Progenitor cell of endocrine pancreas (in vitro differentiated cells): ENCODE measurements at places on chromosomes 5 and 9. TPM values are rescaled to one million over a fixed set of nuclear protein-coding genes. Genes with fewer than 3 reads are reported as not detected.

DNA sequence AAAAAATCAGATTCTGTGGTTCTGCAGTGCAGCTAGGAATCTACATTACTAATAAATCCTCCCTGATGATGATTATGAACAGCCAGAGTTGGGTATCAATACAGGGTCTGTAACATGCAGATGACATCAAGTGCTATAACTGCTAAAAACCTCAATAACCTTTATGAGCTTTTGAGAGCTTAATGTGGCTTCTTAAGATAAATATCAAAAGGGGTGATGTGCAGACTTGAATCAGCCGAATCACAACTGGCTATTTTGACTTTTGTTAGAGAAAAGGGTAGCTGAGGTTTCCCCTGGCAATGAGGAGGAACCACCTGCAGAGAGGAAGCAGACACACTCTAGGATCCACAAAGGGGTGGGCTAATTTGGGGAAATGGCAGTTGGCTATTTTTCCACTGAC, 30.2 kb downstream of the CAPSL start:
- no peaks in the 10 kb centered on the region for H3K4me1 ChIP-seq
- no peak overlapping the region for H3K4me3 ChIP-seq
- H3K27ac ChIP-seq, result no peak overlapping the region
- H3K27me3 ChIP-seq, result no peaks in the 10 kb centered on the region

- peaks cover 53% of the 10 kb centered on the region for H3K4me1 ChIP-seq
- H3K36me3 ChIP-seq, result peaks cover 36% of the 10 kb centered on the region
- H3K27me3 ChIP-seq, result no peaks in the 10 kb centered on the region
- peak overlapping the region; percentile 76 for H3K27ac ChIP-seq
- H3K4me3 ChIP-seq, result no peak overlapping the region
- DNase-seq, result no peak
Measured at GRCh38 chr5:124650147-124650561, 96.3 kb downstream of the ZNF608 start.

DNA sequence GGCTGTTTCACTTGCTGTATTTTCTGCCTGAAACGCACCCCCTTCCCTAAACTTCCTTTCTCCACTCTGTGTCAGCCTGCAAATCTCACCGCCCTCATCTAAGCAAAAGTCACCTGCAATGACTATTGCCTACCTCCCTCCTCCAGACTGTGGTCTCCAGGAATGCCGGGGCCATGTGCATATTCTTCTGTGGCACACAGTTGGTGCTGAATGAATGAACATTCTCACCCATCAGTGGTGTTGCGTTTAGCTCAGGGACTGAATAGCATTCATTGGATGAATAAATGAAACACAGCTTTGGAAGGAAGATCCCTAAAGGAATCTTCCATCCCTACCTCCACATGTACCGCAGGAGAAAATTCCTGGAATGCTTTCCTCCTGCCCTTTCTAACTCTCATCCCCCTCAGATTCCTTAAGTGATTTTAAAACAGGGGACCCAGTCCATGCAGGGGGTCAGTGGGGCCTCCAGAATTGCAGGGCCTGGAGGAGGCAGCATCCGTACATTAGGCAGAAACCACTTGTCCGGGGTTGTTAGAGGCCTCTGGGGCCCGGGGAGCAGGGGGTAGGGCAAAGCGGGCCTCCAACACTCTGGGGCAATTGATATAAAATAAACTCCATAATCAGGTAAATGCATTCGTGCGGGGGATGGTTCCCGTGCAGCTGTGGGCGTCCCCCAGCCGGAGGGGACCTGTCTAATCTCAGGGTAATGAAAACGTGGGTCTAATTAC, 28.3 kb upstream of the PTGS1 start:
- no peak overlapping the region for H3K27ac ChIP-seq
- peaks cover 52% of the 10 kb centered on the region for H3K27me3 ChIP-seq
- no peaks in the 10 kb centered on the region for H3K4me1 ChIP-seq
- H3K36me3 ChIP-seq, result no peaks in the 10 kb centered on the region

- H3K4me3 ChIP-seq, result no peak overlapping the region
- H3K27me3 ChIP-seq, result no peaks in the 10 kb centered on the region
- H3K36me3 ChIP-seq, result peaks cover 2% of the 10 kb centered on the region
- H3K27ac ChIP-seq, result peak overlapping the region; percentile 38
Measured at GRCh38 chr9:130117816-130118632, 54.2 kb upstream of the NCS1 start.

- no peaks in the 10 kb centered on the region for H3K36me3 ChIP-seq
- DNase-seq, result no peak
- no peak overlapping the region for H3K27ac ChIP-seq
- H3K4me3 ChIP-seq, result no peak overlapping the region
- H3K4me1 ChIP-seq, result peaks cover 12% of the 10 kb centered on the region
- peaks cover 20% of the 10 kb centered on the region for H3K27me3 ChIP-seq
Measured at GRCh38 chr5:167995844-167996425, 295.5 kb upstream of the WWC1 start.

- H3K4me1 ChIP-seq, result no peaks in the 10 kb centered on the region
- H3K27me3 ChIP-seq, result no peaks in the 10 kb centered on the region
- H3K4me3 ChIP-seq, result no peak overlapping the region
- no peak overlapping the region for H3K27ac ChIP-seq
Measured at GRCh38 chr5:54234304-54234933, 76.0 kb downstream of the ARL15 start.

- no peaks in the 10 kb centered on the region for H3K27me3 ChIP-seq
- peak overlapping the region; percentile 59 for H3K27ac ChIP-seq
- no peak overlapping the region for H3K4me3 ChIP-seq
- no peaks in the 10 kb centered on the region for H3K36me3 ChIP-seq
- H3K4me1 ChIP-seq, result peaks cover 17% of the 10 kb centered on the region
Measured at GRCh38 chr9:121645003-121645402, 6.4 kb upstream of the DAB2IP start.

DNA sequence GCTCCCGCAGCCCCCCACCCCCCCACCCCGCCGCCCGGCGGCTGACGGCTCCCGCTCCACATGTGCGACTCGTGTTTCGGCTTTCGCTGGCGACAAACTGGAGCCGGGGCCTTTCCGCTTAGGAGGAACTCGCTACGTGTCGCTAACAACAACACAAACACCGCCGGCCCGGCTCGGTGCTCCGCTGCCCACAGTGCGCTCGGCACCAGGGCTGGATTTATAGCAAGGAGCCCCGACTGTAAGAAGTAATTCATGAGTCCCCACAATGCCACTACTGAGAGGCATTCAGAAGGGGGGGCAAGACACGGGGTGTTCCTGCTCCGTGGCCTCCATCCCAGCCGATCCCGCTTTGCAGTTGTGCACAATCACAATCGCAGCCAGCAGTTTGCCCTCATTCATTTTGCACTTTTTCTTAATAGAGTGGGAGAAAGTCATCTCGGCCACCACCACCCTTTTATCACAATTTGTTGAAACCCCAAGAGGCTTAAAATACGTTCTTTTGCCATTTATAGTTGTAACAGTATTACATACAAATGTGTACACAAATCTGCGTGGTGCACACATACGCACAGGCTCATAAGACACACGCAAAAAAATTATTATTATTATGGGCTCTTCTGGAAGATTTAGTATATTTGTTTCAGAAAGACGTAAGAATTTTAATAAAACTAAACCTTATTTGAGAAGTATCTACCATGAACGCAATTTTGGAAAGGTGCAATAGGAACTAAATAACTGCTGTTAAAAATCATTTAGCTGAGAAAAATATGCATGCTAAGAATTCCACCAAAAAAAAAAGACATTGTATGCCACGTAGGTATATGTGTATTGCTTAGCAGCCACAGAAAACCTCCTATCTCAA, 48.1 kb downstream of the EBF1 start:
- no peaks in the 10 kb centered on the region for H3K36me3 ChIP-seq
- H3K27ac ChIP-seq, result peak overlapping the region; percentile 54
- H3K4me1 ChIP-seq, result peaks cover 4% of the 10 kb centered on the region
- H3K27me3 ChIP-seq, result peaks cover 80% of the 10 kb centered on the region

- H3K27ac ChIP-seq, result no peak overlapping the region
- H3K36me3 ChIP-seq, result no peaks in the 10 kb centered on the region
- DNase-seq, result no peak
- H3K4me3 ChIP-seq, result no peak overlapping the region
- H3K4me1 ChIP-seq, result no peaks in the 10 kb centered on the region
Measured at GRCh38 chr5:21644032-21644431, 1209.1 kb downstream of the CDH12 start.

Gene C6
- 0.74 and 0.95 TPM in 2 replicates for total RNA-seq

Gene KIF4B
- not detected in 2 replicates for total RNA-seq

Gene WDR38
- total RNA-seq, result not detected in 2 replicates
